CD14-positive monocyte (primary cell): ENCODE measurements at places on chromosomes 11 and 22.

- DNase-seq: no peak
Measured at GRCh38 chr22:46084376-46084775, 66.0 kb upstream of the PPARA start.

GRCh38 chr11:1566381-1567051 lies 5.6 kb downstream of the DUSP8 start:
- DNase-seq: no peak

GRCh38 chr11:8036002-8036802 lies 44.8 kb upstream of the TUB start:
- DNase-seq: no peak

DNA sequence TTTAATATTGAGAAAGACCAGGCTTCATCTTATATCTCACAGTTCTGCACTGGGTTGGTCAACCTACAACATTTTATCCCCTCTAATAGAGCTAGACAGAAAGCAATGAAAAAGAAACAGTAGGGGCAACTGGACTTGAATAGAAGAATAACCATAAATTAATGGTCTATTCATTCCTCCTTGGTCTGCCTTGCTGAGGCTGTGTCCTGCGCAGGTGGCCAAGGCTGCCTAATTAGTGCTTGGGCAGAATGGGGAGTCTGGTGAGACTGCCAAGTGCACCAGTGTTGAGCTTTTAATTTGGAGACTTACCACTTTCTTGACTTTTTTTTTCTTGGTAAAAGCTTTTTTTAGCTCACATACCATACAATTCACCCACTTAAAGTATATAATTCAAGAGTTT lies 35.0 kb upstream of the SPON1 start:
- DNase-seq: no peak

DNA sequence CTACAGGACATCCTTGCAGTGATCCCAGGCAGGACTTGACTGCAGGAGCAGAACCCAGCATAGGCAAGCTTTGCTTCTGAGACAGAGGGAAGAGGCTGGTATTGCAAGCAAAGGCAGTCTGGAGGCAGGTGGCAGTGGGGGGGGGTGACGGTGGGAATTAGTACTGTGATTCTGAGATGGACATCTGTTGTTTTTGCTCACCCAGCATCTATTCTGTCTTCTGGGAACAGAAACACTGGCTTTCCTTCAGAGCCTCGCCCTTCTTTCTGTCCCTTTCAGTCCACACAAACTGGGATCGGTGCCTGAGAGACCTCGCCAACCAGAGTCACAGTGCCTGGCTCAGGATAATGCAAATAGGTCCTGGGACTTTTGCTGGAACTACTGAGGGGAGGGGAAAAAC lies 31.2 kb upstream of the RASL10A start:
- DNase-seq: no peak
